ENCODE measurements at places on chromosomes 5 and 9. TPM values are rescaled to one million over a fixed set of nuclear protein-coding genes. Genes with fewer than 3 reads are reported as not detected.

DNA sequence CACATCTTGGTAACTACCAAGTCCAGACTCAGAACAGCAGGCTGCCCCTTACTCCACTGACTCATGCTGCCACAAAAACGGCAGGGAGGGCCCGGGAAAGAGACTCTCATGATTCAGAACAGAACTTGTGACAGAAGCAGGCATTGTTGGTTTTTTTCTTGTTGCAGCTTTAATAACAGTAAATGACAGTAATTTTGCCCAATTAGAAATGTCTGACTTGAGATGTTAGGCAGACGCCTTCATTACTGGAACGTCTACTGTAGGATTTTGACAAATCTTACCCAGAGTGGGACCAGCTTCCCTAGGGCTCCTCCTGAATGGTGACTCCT lies 77.9 kb downstream of the SEMA5A start:
- no peak for DNase-seq

The SV2C gene
- total RNA-seq = not detected

GRCh38 chr9:136602193-136602885 lies 56.5 kb upstream of the NOTCH1 start:
- no peak for DNase-seq

DNA sequence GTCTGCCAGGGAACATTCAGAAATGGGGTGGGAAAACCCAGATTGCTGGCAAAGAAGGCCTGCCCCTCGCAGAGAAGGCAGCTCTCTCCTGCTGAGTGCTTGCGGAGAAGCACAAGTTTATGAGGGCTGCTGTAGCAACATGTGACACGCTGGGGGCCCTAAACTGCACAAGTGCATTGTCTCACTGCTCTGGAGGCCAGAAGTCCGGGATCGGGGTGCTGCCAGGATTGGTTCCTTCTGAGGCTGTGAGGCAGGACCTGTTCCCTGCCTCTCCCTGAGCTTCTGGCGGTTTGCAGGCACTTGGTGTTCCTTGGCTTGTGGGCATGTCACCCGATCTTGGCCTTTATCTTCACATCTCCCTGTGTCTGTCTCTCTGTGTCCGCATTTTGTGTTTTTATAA lies 75.6 kb upstream of the NEURL1B start:
- DNase-seq = no peak

DNA sequence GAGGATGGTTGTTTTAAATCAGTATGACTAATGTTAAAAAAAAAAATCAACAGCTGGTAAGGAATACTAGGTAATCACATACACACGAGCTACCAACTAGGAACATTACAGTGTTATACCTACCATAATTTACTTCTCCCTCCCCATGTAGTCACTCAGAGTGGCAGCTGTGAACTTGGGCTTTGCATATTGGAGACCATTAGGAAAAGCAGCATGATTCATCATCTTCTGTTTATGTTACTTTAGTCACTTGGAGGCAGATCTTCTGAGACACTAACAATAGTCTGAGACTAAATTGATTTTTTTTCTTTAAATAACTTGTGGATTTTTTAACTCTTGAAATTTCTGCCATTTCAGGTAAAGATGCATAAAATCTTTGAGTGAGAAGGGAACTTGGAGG lies 141.5 kb upstream of the NR4A3 start:
- no peak for DNase-seq

- DNase-seq = no peak
These were observed 12.2 kb downstream of the SLC25A25 start for GRCh38 chr9:128080206-128080605.

DNA sequence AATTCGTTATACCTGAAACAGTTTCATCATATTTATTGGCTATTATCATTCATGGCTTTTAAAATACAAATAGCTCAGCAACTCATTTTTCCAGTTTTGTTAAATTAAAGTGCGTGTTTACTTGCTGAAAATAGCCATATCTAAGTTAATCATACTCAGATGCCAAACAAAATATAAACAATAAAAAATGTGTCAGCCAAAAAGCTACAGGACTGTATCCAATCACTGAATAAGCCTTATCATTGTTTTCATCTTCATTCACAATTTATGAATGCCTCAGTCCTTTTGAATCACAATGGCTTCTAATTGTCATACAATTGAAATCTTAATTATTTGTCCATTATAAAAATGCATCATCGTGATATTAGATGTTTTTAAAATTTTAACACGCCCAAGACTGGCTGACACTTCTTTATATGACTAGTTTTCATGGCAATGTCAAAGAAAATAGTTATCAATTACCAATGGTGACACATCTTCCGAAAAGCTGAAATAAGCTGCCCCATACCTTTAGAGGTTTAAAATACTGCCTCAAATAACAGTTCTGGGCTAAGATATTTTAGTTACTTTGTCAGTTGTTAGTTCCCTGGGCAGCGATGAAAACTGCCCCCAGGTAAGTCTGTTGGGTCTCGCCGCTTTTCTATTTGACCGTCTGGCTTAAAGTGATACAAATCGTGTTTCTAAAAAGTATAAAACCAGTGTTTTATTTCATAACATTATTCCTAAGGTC lies 1.8 kb downstream of the NFIB start:
- no peak for DNase-seq

The KCTD16 gene
- total RNA-seq = not detected

The MGAT4B gene
- 179 TPM for total RNA-seq

GRCh38 chr5:154258531-154259217 lies 68.1 kb downstream of the GALNT10 start:
- DNase-seq = no peak

GRCh38 chr5:41414598-41414997 lies 95.8 kb downstream of the PLCXD3 start:
- DNase-seq = no peak

GRCh38 chr9:106718936-106719335 lies 144.0 kb upstream of the ZNF462 start:
- DNase-seq = no peak

GRCh38 chr5:179716286-179716685 lies 16.3 kb upstream of the MAML1 start:
- DNase-seq = no peak

DNA sequence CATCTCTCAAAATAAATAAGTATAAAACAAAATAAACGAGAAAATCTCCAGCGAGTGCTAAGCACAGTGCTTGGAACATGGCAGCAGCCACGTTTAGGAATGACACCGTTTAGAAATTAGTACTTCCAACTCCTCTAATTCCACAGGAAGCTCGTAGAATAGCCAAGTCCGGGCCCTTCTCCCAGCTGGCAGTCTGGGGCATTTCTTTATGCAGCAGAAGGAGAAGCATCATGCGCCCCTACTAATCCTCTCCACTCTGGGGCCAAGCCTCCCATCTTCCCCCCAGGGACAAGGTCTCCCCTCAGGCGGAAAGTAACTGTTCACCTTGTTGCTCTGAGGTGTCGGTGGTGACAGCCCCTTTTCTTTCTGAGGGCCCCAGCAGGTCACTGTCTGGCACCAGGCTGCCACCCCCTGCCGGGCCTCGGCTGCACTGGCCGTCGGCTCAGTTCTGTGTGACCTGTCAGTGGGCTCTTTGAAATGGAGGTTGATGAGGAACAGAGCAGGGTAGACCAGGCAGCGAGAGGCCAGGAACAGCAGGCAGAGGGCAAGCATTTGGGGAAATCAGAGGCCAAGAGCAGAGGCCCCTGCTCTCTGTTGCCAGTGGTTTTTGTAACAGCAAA lies 113.5 kb upstream of the WWC1 start:
- DNase-seq = no peak

The PCDHA9 gene
- total RNA-seq = not detected

DNA sequence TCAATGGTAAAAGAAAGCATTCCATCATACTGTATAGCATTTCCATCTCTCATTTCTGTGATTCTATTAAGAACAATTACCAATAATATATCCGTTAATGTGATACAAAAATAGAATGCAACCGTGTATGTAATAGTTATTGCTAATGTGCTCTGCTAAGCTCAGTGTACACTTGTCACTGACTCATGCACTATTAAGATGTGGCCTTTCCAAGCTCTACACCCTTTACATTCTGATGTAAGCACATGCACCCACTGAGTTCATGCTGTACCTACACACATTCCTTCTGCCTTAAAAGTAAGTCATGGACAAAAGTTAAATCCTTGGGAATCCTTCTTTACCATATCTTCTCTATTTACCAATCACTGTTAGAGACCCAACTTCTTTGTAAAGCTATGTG lies 319.1 kb downstream of the ZSWIM6 start:
- no peak for DNase-seq
